ENCODE measurements at places on chromosomes 4 and X.

DNA sequence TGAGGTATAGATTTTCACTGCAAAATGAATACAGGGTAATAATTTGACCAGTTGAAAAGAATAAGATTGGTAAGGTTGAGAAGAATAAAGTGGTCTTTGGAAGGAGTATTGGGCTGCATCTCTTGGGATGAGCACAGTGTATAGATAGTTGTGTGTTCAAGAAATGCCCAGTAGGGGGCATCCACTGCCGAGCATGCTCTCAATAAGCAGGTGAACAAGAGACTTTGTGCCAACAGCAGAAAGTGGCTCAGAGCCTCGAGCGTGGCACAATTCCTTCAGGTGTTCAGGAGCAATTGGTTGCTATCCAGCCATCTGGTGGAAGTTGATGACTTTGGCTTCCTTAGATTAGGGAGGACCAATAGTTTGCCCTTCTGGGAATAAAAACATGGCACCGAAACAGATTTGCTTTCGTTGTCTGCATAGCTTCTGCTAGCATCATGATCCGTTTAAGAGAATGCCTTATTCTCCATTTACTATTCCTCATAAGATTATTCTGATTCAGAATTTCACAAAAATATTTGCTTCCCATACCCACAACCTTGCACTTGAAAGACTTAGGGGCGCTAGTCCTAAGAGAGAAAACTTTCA, 258.1 kb upstream of the NEIL3 start:
- DNase-seq: no peak

DNA sequence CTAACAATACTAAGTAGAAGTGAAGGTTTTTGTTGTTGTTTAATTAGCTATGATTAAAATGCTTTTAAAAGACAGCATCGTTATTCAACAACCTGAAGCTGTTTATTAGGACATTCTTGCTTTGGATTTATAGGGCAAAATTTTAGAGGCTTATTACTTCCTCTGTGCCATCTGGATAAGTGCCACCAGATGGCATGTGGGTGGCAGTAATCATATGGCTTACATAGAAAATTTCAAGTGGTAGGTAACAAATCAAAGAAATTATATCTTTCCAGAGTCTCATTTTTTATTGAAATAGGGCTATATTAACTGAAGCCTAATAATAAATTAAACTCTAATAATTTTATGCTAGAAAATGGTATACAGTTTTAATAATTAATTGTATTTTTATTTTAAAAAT, 83.3 kb upstream of the HTR2C start:
- no peak for DNase-seq

DNA sequence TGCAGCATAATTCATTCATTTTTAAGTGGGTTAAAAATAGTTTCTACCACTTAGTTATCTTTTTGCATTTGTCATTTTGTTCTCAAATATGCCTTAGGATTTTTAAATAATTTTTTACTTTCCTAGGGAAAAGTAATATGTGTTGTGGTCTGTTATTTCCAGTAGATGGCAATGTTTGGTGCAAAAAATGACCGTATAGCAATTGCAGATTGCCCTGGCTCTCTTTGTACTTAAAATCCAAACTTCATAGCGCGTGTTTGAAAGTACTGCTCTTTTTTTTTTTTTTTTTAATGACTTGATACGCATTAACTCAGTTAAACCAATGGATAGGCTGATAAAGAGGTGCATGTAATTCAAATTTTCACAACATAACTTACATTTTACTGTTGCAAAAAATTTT, 74.4 kb upstream of the RBMX start:
- no peak for DNase-seq

GRCh38 chr4:78673337-78673736, 102.8 kb upstream of the BMP2K start:
- DNase-seq: no peak

- no peak for DNase-seq
Observed at GRCh38 chrX:113274791-113275190, 434.2 kb upstream of the AMOT start.

DNA sequence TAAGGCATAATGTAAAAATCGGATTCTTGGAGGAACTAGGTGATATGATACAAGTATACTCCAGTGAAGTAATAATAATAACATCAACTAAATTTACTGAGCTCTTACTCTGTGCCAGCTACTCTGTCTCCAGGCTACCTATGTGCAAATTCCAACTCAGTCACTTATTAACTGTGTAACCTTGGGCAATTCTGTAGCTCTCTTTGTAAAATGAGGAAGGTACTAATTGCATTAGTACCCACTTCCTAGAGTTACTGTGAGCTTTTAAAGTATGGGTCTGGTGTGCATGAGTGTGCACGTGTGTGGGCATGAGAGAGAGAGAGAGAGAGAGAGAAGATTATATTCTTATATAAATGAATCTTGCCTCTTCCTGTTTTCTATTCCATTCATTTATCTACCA, 169.9 kb downstream of the KCNIP4 start:
- DNase-seq: no peak

DNA sequence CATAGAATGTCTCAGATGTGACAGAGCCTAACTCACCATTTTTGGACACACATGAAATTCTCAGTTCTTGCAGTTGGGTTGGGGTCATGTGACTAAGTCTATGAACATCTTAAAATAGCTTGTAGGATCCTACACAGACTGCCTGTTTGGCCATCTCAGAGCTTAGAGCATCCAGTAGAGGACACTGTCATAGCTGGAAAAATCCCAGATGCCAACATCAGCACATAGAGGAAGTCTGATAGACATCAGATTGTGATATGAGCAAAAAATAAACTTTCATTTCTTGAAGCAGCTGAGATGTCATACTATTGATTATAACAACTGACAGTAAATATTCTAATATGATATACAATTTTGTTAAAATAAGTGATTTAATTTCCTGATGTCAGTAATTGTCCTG, 207.1 kb downstream of the TRAM1L1 start:
- no peak for DNase-seq

GRCh38 chr4:56637791-56638190, 43.3 kb downstream of the HOPX start:
- no peak for DNase-seq

DNA sequence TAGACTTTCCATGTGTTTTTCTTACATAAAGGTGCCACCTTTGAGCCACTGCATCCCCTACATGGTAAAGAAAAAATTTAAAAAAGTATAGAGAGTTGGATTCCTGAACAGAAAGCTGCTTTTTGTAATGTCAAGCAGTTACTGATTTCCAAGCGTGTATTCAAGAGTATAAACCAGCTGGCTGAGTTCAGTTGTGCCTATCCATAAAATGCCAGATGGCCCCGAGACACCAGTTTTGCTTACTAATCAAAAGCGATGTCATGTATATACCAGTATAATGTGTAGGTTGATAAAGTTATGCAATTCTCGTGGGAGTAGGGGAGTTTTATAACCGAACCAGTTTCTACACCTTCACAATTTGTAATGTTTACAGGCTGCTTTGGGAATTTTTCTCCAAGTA, 26.2 kb upstream of the PNPLA4 start:
- DNase-seq: no peak

DNA sequence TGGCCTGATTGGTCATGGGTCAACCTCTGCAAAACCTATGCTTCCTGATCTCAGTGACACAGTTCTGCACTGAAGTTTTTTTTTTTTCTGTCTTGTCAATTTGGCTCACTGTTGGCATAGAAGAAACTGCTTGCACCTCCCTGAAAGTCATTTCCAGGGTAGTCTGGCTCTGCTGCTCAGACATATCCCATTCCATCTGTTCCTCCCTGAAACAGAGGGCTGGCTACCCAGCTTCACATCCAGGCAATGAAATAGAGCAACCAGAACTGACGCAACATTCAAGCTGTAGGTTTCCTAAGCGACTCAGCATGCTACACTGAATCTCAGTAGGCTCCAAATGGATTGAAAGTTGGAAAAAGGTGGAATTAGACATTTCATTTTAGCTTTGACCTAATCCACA, 176.8 kb upstream of the MBNL3 start:
- no peak for DNase-seq

DNA sequence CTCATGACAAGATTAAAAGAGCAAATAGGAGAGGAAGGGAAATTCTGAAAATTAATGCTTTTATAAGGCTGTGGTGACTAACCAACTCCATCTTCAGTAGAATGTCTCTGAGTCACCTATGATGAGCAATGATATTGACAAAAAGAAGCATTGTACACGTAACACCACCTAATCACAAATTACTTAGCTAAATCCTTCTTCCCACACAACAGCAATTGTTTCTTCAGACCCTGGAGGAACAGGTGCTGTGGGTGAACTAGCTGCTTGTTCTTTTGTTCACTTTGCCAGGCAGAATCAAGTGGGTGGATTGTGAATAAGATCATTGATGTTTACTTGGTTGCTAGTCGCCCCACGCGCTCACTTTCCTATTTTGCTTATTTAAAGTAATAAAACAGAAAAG, 315.5 kb downstream of the CAMK2D start:
- no peak for DNase-seq

DNA sequence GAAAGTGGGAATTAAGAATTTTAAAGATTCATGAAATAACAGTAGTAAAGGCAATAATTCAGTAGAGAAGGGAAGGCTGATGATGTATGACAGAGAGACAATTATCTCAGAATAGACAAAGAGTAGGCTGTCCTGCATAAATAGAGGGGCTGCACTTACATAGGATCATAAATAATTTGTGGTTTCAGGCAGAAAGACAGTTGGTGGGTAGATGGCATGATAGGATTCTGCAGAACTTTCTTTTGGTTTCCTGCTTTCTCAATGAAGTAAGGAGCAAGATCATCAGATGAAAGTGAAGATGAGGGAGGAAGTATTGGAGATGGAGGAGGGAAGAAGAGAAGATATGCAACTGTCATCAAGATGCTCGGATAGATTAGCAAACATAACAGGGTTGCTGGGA, 604.9 kb upstream of the ZFP42 start:
- no peak for DNase-seq

- DNase-seq: no peak
Observed at GRCh38 chrX:141467442-141467841, 117.1 kb downstream of the SPANXA1 start.

DNA sequence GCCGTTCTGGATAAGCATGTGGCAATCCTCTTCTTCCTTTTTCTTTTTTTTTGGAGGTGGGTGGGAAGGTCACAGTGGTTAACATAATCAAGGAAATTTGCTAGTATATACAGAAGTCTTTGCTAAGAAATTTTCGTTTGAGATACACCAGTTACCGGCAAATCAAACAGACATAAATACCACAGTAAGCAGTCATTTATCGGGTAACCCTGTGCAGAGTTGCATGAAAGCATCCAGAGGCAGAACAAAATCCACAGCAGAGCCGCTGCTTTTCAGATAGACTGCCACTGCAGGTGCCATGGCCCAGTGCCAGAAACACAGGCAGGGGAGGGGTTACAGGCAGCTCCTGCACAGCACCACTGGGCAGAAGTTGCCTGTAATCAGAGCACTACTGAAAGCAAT, 179.1 kb upstream of the MAB21L2 start:
- peak; percentile 27 for DNase-seq

- DNase-seq: peak; percentile 56
Observed at GRCh38 chrX:129654652-129655546, at the start of gene APLN. Gene APLN, minus strand, starts transcription at chrX:129654956. Its CDS starts 326 bp downstream, at chrX:129654630.

DNA sequence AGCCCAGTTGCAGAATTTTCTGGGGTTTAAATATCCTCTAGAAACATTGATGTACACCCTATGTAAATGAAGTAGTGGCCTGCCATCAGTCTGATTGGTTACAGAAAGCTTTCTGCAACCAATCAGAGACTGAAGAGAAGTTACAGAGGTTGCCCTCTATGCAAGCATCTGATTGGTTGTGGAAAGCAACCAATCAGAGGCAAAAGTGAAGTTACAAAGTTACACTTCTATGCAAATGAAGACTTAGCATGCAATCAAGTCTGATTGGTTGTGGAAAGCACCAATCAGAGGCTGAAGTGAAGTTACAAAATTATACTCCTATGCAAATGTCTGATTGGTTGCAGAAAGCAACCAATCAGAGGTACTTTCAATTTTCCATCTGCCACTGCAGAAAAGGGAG, 51.9 kb upstream of the USP9X start:
- DNase-seq: no peak

DNA sequence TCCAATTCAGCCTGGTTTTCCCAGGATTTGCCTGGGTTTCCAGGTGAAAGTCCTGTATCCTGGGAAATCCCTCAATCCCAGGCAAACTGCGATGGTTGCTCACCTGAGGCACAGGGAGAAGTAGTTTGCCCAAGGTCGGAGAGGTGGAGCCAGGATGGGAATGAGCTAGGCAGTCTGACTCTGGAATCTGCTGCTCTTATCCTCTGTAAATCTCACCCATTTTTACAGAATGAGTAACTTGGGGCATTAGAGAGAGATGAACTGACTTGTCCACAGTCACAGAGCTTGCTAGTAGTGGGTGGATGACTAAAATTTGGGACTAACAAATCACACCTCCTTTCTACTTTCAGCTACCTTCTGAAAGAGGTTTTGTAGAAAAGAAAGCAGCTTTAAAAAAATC, 9.8 kb upstream of the ARX start:
- DNase-seq: no peak

DNA sequence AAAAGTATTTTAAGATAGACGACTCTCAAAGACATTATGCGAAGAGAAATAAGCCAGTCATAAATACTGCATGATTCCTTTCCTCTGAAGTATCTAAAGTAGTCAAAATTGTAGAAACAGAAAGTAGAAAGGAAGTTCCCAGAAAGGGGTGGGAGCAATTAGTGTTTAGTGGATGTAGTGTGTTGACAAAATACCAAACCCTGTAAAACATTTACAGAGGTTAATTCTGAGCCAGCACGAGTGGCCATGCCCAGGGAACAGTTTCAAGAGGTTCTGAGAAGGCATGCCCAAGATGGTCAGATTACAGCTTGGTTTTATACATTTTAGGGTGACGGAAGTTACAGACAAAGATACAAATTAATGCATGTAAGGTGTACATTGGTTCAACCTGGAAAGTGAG, 34.4 kb upstream of the SLC25A4 start:
- DNase-seq: no peak

DNA sequence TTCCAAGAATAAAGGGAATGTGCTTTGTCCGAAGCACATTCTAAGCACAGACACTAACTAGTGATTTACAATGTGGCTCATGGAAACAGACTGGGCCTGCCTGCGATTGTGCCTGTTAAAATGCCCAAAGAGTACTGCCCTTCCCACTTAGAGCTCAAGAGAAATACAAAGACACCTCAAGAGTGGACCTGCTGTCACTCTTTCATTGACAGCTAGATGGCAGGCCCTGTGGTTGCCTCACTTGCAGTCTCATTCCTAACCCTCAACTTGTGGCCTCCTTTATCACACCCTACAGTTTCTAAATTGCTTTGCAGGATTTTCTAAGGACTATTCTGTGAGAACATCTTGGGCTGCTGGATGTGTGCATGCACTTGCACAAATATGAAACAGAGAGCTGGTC, 331.0 kb upstream of the EMCN start:
- DNase-seq: no peak

GRCh38 chrX:13345438-13345837, 25.6 kb upstream of the ATXN3L start:
- no peak for DNase-seq

Measured in hypothalamus (tissue), 51 donors.